ENCODE measurements at places on chromosomes 2 and 18.
A peak's percentile ranks its signal among the peaks of the same experiment; 100 is the strongest.

DNA sequence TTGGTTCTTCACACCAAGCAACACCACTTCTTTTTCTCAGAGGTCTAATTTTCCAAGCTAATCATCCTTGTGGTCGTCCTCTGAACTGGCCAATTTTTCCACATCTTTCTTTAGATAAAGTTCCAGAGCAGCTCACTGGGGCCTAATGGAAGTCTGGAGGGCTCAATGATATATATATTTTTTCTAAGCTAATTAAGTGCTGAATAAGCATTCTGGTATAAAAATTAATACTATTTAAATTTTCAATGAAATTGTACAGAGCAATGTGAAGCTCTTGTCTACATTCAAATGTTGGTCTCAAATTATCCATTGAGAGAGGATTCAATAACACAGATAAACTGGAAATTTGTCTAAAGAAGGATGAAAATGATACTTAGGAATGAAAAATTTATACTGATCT lies 866.6 kb downstream of the ERBB4 start:
- no peak for DNase-seq

GRCh38 chr2:97974471-97974870 lies 21.3 kb downstream of the TMEM131 start:
- no peak for DNase-seq

DNA sequence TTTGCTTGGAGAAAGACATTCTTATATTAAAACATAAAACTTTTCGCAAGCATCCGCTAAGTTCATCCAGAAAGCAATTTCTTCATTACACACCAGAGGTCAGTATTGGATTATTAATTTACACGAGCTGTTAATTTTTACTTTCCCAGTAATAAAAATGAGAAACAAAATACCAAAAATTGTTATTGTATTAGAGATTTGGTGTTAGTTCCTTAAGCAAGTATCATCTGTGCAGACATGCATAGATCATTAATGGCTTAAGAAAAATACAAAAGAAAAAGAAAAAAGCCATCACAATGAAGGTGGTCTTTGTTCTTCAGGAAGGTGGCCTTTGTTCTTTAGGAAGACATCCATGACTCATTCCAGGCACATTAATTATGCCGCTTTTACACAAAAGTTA lies 53.6 kb upstream of the HNMT start:
- no peak for DNase-seq

GRCh38 chr18:5285326-5285725 lies 10.2 kb downstream of the ZBTB14 start:
- no peak for DNase-seq

DNA sequence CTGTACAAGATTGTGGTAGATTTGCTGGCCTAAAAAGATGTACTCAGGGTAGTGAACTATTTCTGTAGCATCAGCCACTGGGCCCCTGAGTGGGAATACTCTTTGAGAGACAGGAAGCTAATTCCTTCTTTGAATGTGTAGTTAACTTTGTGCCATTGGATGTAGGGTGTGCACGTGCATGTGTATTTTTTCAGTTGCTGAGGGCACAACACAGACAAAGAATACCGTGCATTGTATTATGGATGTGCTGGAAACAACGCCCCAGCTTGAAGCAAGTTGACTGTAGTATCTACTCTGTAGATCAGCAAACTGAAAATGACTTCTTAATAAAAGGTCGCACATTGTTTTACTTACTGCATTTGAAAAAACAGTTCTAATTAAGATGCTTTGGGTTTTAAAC lies 14.1 kb downstream of the CRIM1 start:
- no peak for DNase-seq

DNA sequence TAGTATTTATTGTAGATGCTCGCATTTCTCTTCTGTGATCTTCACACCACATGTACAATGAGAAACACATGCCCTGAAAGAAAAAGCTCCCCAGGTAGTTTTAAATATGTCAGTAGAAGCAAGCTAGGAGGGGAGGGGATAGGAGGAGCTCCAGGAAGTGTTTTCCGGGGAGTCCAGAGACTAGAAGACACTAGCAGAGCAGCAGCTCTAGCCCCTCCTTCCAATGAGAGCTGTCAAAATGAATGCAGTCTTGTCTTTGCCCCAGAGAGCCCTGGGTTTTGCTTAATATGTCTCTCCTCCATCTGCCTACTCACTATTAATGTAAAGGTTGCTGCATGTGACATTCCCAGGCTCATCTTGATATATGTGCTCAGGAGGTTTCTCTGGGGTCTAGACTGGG lies 462.6 kb upstream of the SOX11 start:
- DNase-seq: no peak

- DNase-seq: no peak
These were observed 141.3 kb downstream of the SEPTIN10 start for GRCh38 chr2:109472331-109472959.

DNA sequence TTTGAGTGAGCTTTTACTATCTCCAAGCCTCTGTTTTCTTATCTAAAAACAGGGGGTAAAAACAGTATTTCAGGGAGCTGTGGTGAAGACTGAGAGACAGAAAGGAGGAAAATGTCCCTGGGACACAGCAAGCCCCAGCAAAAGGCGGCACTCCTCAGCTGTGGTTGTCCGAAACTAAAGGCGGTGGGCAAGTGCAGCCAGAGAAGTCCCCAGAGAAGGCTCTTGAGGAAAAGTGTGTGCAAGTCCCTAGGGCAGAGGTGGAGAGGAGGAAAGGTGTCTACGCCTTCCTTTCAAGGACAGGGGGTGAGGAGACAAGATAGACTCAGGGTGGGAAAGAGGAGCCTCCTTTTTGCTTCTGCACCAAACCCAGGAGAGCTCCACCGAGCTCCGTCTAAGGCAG lies 45.5 kb downstream of the CYP27C1 start:
- no peak for DNase-seq

DNA sequence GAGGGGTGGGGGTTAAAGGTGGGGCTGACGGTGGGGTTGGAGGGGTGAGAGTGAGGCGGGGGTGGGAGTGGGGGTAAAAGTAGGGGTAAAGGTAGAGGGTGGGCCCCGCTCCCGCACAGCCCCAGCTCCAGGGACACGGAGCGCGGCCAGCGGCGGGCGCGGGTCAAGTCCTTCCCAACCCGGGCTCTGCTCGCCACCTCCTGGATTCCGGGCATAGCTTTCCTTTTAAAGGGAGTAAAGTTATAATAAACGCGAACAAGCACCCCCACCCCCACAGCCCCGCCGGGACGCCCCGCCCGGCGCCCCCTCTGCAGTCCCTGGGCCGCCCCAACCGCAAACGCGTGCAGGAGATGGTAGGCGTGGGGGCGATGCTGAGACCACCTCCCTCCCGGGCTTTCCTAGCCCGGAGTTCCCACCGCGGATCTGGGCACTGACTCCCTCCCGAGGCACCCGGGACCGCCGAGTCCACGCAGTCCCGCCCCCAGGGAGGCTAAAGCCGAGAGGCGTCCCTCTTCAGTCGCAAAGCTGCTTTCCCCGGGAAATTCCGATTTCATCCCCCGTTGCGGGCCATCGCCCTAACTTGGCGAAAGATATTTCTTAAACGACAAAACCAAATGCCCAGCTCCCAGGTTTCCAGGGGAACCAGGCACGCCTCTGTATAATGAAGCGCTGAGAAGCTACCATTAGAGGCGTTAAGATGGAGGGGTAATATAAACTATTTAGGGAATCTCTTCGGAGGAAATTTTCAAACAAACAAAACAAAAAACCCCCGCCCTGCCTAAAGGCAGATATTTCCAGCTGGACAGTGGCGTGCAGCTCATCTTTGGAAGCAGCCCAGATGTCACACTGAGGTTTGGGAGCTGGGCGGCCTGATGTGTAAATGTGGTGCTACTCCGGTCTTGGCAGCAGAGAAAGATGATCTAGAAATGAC lies at the start of gene LIMS2:
TSS of gene LIMS2 (minus strand) at position 200 of the 931 bp plus-strand sequence. CDS start 506 bp downstream, outside the sequence.
- DNase-seq: no peak

- no peak for DNase-seq
These were observed 25.6 kb upstream of the CASP8 start for GRCh38 chr2:201234663-201235135.

GRCh38 chr2:108377401-108377800 lies 353 bp upstream of the SULT1C4 start:
- DNase-seq: no peak

- DNase-seq: no peak
These were observed 2.6 kb upstream of the GPR35 start for GRCh38 chr2:240622531-240623235.

DNA sequence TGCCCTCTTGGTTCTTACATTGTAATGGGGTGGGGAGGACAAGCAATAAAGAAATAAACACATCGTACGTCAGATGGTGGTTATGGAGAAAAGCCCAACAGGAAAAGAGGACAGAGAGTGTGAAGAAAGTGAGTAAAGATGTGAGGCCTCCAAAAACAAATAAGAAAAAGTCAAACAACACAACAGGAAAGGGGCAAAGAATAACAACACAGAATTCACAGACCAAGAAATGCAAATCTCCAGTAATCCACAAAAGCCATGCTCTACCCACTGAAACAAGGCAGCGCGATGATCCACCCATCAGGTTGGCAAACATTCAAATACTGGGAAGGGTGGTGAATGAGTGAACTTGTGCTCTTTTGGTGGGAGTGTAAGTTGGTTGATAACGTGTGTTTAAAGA lies 16.7 kb upstream of the DUSP2 start:
- DNase-seq: no peak

GRCh38 chr2:85772019-85772745 lies 18.4 kb downstream of the ATOH8 start:
- DNase-seq: no peak

DNA sequence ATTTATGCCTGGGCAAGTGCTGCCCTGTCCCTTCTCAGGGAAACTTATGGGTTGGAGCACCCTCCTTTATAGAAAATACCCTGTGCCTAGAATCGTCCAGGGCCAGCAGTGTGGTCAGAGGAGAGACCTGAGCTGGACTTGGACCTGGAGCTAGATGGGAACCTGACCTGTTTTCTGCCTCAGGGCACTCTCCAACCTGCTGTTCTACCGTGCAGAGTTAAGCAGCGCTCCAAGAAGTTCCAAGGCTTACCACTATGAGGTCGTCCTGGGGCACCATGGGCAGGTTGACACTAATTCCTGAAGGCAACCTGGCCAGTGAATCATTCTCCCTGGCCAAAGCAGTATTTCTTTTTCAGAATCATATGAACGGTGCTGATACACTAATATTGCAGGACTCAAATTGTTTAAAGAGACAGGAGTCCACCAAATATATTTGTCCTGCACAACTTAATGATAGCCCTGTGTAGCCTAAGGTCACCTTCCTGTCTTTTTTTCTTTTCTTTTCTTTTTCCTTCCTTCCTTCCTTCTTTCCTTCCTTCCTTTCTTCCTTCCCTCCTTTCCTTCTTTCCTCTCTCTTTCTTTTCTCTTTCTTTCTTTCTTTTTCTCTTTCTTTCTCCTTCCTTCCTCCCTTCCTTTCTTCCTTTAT lies 455.4 kb upstream of the HNMT start:
- DNase-seq: no peak

GRCh38 chr2:218680061-218680460 lies 8.2 kb downstream of the STK36 start:
- DNase-seq: no peak

DNA sequence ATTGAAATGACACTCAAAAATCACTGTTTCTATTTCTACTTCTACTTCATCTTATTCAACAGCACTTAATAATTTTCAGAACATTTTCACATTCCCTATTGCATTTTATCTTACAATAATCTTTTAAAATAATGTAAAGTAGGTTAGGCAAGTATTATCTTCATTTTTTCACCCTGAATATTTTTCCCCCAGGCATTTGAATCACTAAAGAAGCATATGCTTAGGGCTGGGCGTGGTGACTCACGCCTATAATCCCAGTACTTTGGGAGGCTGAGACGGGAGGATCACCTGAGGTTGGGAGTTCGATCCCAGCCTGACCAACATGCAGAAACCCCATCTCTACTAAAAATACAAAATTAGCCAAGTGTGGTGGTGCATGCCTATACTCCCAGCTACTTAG lies 6.7 kb downstream of the WDCP start:
- DNase-seq: no peak

- DNase-seq: no peak
These were observed 136.5 kb upstream of the TNP1 start for GRCh38 chr2:216996279-216996845.

- no peak for DNase-seq
These were observed 187.7 kb downstream of the EIPR1 start for GRCh38 chr2:3189961-3190360.

GRCh38 chr18:49170145-49170544 lies 219.4 kb upstream of the SMAD7 start:
- no peak for DNase-seq

- peak; percentile 15 for DNase-seq
These were observed 29.9 kb downstream of the ABCB11 start for GRCh38 chr2:169001116-169001815.

DNA sequence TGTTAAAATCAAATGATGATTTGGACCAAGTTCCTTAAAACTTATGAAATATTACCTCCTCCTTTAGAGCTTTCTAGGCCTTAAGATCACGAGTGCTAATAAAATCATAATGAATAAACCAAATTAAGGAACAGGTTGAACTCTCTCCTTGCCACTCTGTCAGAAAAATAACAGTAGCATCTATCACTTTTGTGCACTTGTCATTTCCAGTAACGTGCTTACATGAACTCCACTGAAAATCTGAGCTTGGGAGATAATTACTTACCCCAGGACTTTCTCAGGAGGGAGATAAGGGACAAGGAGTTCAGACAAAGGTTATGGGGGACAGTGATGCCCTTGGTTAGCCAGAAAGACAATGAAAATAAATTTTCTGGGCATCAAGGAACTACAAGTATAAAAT lies 36.0 kb downstream of the EPB41L3 start:
- no peak for DNase-seq

DNA sequence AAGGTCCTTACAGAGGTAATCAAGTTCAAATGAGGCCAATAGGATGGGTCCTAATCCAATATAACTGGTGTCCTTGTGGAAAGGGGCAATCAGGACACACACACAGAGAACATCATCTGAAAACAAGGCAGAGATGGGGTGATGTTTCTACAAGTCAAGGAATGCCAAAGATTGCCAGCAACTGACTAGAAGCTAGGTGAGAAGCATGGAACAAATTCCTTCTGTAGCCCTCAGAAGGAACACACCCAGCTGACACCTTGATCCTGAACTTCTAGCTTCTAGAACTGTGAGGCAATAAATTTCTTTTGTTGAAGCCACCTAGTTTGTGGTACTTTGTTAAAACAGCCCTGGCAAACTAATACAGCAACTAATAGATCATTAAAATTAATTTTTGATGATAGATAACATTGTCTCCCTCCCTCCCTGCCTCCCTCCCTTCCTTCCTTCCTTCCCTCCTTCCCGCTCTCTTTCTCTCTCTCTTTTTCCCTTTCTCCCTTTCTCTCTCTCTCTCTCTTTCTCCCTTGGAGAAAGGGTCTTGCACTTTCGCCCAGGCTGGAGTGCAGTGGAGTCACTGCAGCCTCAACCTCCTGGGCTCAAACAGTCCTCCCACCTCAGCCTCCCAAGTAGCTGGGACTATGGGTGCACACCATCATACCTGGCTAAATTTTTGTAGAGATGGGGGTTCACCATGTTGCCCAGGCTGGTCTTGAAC lies 10.3 kb upstream of the CD8A start:
- DNase-seq: no peak

DNA sequence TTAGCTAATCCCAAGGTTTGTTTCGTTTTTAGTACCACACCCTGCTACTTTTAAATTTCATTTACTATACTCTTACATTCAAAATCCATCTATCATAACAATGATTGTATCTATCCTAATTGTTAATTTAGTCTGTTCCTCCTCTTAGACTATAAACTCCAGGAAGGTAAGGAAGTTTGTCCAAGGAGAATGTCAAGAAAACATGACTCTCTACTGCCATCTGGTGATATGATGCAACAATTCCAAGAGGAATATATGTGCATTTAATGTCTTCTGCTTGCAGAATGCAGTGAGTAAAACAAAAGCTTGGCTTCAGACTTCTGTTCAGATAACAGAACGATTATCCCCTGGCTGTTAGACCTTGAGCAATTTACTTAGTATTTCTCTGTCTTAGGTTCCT lies 1267.1 kb downstream of the LRP1B start:
- no peak for DNase-seq

- no peak for DNase-seq
These were observed 89.1 kb downstream of the MAP2 start for GRCh38 chr2:209512971-209513370.
